ENCODE measurements at places on chromosomes 12 and 14.

DNA sequence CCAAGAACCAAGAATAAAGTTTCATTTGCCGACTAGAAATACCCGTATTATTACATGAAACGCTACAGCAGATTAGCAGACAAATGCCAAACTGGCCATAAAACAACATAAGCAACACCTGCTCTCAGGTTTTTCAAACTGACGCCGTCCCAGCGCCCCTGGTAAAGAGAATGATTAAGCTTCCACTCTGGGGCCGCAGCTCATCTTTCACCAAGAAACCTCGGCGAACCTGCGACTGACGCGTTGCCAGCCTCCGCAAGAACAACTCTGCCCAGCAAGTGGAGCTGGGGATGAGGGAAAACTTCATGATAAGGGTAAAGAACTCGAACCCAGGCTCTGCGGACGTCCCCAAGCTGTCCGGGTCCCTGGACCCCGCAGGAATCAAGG lies 530 bp downstream of the ARL1 start:
- no peak for DNase-seq

- peak; percentile 50 for DNase-seq
Measured at GRCh38 chr12:52171950-52172512, 19.8 kb downstream of the KRT80 start.

GRCh38 chr12:107605293-107605692 lies 80.3 kb upstream of the PWP1 start:
- no peak for DNase-seq

DNA sequence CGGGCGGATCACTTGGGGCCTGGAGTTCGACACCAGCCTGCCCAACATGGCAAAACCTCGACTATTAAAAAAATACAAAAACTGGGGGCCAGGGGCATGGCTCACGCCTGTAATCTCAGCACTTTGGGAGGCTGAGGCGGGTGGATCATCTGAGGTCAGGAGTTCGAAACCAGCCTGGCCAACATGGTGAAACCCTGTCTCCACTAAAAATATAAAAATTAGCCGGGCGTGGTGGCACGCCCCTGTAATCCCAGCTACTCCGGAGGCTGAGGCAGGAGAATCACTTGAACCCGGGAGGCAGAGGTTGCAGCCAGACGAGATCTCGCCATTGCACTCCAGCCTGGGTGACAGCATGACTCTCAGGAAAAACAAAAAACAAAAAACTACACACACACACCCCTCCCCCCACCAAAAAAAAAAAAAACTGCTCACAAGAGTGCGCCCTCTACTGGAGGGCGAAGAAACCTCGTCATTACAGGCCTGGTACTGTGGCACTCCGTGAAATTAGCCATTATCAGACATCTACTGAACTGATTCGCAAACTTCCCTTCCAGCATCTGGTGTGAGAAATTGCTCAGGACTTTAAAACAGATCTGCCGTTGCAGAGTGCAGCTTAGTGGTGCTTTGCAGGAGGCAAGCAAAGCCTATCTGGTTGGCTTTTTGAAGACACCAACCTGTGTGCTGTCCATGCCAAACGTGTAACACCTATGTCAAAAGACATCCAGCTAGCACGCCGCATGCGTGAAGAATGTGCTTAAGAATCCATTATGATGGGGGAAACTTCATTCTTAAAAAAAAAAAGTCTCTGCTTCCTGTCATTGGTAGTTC lies 7.7 kb downstream of the PPP1R3E start:
- DNase-seq = peak; percentile 58

DNA sequence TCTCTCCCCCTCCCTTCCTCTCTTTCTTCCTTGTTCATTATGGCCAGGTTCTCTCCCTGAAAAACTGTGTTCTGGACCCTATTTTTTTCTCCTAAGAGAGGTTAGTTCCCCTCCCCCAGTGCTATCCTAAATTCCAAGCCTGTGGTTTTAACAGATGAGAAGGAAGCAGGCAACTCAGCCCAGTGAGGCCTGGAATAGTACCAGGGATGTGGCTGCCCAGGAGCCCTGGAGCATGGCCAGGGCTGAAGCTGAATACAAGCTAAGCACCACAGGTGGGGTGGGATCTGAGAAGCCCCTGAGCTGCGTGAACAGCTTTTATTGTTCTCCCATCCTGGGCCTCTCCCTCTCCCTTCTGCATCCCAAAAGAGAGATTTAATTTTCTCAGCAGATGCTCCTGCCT lies 1581.3 kb upstream of the TMEM132C start:
- no peak for DNase-seq

- DNase-seq = peak; percentile 65
Measured at GRCh38 chr14:75279153-75279762, 630 bp downstream of the FOS start.

DNA sequence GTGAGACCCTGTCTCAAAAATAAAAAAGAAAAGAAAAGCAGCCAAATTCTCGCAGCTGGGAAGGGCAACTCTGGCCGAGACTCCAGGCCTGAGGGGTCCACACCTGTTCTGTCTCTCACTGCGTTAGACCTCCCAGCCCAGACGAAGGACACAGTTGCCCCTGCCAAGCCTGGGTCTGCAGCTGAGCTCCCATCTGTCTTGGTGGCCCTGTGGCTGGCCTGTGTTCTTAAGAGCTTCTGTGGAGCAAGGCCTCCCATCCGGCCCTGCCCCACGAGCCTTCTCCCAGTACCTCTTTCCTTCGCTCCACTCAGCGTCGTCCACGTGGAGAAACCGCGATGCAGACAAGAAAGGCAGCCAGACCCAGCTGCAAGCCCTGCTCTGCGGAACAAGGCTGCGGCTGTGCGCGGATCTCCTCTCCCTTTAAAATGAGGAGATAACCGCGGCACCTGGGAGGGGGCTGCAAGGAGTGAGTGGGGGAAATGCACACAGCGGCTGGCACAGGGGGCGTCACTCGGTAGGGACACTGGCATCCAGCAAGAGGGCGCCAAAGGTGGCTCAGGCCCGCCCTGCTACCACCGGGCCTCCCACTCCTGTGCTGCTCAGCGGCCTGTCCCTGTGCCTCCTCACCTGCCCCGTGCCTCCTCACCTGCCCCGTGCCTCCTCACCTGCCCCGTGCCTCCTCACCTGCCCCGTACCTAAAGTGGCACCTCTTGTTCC lies 42.4 kb downstream of the LRRC74A start:
- no peak for DNase-seq

DNA sequence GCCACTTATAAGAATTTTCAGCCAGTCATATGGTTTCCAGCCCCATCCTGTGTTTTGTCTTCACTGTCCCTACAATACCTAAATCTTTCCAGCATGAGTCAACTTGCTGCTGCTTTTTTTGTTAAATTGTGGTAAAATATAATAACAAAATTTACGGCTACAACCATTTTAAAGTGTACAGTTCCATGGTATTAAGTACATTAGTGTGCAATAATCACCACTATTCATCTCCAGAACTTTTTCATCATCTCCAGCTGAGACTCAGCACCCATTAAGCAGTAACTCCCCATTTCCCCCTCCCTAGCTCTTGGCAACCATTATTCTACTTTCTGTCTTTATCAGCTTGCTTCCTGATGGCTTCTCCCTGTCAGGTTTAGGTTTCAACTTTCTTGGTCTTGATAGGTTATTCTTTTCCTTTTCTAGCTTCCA lies 39.1 kb downstream of the FRS2 start:
- no peak for DNase-seq

- DNase-seq = no peak
Measured at GRCh38 chr12:27823038-27823437, 43.0 kb upstream of the MANSC4 start.

DNA sequence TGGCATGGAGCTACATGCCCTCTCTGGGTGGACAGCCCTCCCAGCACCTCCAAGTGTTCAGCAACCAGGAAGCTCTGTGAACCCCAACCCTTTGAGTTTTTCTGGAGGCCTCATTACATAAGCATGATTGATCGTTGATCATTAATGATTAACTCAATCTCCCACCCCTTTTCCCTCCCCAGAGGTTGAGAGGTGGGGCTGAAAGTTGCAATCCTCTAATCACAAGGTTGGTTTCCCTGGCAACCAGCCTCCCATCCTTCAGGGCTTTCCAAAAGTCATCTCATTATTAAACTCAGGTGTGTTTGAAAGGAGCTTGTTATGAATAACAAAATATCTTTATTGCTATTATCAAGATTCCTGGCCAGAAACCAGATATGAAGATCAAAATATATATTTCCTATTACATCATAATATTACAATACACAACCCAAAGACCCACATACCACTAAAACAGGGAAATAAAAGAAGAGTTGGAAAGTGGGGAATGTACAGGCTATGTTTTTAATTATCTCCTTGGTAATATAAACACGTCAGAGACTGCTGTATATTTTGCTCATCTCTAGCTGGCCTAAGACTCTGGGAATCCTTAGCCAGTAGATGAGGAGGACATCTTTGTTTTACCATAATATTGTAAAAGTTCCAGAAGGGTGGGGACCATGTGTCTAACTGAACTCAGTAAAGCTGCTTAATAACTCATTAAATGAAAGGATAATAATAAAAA lies 73.6 kb downstream of the SSPN start:
- DNase-seq = no peak

- no peak for DNase-seq
Measured at GRCh38 chr14:104148433-104149277, 10.3 kb downstream of the KIF26A start.

DNA sequence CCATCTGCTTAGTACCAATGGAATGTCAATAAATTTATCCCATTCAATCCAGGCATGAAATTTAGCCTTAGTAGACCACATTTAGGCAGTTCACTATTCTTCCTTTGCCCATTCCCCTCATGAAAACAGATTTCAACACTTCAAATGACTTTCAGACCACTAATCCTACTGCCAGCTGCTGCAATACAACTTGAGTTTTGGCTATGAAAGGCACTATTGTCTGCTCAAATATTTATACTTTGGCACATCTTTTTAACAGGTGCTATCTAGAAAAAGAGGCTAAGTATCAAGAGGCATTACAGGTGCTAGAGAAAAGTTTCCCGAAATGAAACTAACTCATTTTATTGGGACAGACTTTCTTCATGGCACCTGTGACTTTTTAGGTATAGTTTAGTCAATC lies 499.8 kb downstream of the C12orf50 start:
- no peak for DNase-seq

GRCh38 chr14:61113561-61114225 lies 132.6 kb downstream of the SLC38A6 start:
- no peak for DNase-seq

DNA sequence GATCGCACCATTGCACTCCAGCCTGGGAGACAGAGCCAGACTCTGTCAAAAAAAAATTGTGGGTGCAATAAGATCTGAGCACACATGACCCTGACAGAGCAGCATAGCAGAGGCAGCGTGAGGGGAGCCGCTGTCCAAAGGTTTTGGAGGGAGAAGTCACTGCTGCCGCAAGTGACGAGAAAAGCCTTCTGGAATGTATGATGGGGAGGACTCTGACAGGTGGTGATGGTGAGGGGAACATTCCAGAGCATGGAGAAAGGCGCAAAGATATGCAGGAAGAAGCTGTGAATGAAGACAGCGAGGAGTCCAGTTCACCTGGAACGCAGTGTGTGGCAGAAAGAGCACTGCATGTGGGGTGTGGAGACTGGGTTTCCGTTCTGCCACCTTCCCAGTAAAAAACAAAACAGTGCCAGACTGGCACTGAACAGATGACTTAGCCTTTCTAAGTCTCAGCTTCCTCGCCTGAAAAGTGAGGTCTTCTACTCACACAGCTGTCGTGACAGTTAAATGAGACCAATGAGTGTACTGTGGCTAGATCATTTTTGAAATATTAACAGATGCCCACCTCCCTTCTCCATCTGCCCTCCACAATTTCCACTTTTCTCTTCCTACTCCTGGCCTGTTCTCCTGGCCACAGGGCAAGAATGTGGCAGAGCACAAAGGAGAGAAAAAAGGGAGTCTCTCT lies 53.4 kb upstream of the PTHLH start:
- DNase-seq = no peak

DNA sequence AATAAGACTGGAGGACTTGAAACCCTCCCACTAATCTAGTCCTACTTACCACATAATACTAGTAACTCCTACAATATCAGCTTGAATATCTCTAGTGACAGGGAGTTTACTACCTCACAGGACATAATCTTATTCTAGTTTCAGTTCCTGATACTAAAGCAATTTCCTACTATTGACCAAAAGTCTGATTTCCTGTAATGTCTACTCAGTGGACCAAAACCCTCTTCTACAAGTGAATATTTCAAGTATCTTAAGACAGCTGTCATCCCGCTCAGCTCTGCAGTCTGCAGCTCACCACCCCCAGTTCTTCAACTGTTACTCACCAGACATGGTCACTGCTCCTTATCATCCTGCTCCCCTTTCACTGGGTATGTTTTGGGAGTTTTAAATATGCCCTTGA lies 70.8 kb upstream of the TMCC3 start:
- no peak for DNase-seq

DNA sequence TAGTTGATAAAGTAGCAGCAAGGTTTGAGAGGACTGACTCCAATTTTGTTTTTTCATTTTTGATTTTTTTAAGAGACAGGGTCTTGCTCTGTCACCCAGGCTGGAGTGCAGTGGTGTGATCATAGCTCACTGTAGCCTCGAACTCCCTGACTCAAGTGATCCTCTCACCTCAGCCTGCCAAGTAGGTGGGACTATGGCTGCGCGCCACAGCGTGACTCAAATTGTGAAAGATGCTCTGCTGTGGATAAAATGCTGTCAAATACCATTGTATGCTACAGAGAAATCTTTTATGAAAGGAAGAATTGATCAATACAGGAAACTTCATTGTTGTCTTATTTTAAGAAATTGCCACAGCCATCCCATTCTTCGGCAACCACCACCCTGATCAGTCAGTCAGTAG lies 48.3 kb downstream of the SCN8A start:
- no peak for DNase-seq

- no peak for DNase-seq
Measured at GRCh38 chr14:92005019-92005418, 34.8 kb downstream of the TRIP11 start.

DNA sequence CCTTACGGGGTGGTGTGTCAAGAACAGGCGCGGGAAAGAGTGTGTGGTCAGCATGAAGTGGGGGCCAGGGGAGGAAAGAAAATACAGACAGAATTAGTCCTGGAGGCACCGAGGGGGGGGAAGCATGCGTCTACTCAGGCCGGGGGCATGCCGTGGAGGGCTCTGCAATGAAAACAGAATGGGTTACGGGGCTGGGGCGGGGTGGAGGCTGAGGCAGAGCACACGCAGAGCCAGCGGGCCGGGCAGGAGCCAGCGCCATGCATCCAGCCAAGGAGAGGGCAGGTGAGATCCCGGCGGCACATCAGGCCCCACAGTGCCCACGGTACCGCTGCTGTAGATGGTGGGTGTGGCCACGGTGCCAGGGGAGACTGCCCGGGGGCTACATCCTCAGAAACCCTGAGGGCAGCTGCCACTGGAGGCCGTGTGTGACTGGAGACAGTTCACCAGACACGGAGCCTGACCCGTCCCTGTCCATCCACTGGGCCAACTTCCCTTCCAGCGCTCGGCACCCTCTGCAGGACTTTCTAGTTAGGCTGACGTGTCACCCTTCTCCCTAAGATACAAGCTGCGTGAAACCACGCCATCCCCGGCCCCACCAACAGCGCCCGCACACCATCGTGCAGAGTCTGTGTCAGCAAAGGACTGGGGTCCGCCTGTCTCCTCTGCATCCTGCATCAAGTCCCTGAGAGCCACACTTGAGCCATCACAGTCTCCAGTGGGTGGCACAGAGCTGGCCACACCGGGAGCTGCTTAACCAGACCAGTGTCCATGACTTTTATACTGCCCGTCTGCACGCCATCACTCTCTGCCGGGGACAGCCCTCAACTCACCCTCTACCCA lies 87.4 kb downstream of the PIWIL1 start:
- DNase-seq = no peak
